Melanocyte of skin (primary cell): ENCODE measurements at places on chromosomes 6 and 20. TPM values are rescaled to one million over a fixed set of nuclear protein-coding genes. Genes with fewer than 3 reads are reported as not detected.

The GATA5 gene
- not detected in 2 replicates for total RNA-seq

The HLA-F gene
- total RNA-seq = 104 and 226 TPM in 2 replicates

The COL11A2 gene
- total RNA-seq = 0.15 TPM in 1 of 2 replicates, not detected in the other

The MAP1LC3A gene
- total RNA-seq = 19.6 and 22.4 TPM in 2 replicates

The DYNLT2 gene
- 1.00 and 1.9 TPM in 2 replicates for total RNA-seq

The FAM209B gene
- total RNA-seq = not detected in 2 replicates

The VARS2 gene
- 19.3 and 26.4 TPM in 2 replicates for total RNA-seq

The SIRPD gene
- not detected in 2 replicates for total RNA-seq

The PGC gene
- total RNA-seq = not detected in 2 replicates

The SLC2A10 gene
- total RNA-seq = 13.4 and 15.6 TPM in 2 replicates

The SIRPB2 gene
- total RNA-seq = not detected in 2 replicates

The LSM2 gene
- total RNA-seq = 61.6 and 61.9 TPM in 2 replicates
